NCI-H446 (cell line): ENCODE measurements at places on chromosomes 12 and 14.

DNA sequence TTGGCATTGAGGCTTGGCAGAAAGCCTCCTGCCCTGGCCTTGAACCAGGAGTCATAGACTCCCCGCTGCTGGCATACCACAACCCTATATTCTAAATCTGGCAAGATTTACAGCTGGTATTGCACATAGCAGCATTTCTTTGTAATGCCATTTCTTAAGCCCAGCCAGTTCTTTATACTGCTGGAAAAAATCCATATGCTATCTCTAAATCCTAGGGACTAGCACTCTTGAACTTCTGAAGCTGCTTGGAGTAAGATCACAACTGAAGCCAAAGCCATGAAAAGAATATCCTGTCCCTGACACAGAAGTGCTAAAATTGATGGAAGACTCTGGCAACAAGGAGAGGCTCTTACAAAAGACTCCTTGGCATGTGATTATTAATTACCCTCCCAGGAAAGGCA lies 89.3 kb downstream of the KCNC2 start:
- peak; percentile 96 for DNase-seq

- DNase-seq = no peak
These were observed 27.3 kb downstream of the AKAP3 start for GRCh38 chr12:4621511-4621910.

- DNase-seq = no peak
These were observed 8.6 kb downstream of the GIT2 start for GRCh38 chr12:109987615-109988014.

DNA sequence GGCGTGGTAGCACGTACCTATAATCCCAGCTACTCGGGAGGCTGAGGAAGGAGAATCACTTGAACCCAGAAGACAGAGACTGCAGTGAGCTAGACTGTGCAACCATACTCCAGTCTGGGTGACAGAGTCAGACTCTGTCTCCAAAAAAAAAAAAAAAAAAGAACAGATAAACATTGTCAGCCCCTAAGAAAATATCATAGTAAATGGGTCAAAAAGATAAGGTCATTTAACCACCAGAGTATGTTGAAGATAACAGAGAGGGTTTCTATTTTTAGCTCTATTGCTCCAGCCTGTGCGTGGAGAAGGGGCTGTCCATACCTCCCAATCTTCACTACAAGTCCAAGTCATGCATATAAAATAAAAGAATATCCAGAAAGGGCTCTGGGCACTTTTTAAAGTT lies 15.4 kb downstream of the LGMN start:
- DNase-seq = no peak

DNA sequence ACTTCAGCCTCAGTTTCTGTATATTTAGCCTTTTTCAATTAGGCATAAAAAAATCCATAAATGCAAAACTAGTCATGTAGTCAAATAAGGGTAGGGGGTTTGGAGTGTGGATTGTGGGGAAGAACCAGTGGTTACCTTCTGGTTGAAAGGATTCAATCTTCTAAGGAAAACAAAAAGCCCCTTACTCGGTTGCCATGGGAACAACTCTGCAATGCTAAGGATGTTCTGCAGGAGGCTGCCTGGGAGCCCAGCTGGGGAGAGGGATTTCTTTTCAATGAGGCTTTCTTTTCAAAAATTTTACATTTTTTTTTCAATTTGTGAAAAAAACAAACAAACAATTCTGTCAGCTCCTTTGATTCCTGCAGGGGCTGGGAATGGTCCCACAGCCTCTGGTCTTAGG lies 67.2 kb downstream of the SLC8A3 start:
- DNase-seq = no peak

DNA sequence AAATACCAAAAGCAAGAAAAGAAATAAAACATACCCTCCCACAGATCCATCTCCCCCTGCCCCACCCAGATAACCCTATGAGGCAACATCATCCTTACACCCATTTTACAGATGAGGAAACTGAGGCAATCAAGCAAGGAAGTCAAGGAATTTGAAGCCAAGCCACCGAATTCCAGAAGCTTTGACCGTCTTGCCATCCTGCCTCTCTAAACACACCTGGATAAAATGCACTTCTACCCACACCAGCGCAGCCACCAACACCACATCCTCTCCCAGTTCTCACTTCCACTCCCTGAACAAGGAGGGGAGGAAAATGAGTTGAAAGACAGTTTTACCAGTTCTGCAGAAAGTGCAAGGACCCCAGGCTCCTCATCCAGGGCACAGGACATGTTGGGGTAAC lies 13.6 kb downstream of the CMKLR1 start:
- no peak for DNase-seq

DNA sequence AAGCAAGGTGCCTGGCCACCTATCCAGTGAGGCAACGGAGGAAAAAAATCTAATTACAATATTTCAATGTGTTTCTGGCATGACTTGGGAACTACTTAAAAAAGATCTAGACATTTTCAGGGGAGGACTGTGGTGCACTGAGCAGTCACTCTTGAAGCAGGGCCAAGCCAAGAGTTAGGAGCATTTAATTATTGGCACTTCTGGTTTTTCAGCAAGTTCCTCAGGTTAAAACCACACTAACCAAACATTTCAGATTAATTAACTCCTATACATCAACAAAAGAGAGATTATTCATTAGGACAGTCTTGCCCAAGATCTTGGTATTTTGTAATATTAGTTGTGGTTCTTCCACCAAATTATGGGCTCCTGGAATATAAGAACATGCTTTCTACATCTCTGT lies 25.6 kb downstream of the PRKAB1 start:
- no peak for DNase-seq

- DNase-seq = no peak
These were observed 9.4 kb downstream of the SSPN start for GRCh38 chr12:26204612-26205289.

- no peak for DNase-seq
These were observed 172.0 kb upstream of the FRMD6 start for GRCh38 chr14:51479584-51480325.

DNA sequence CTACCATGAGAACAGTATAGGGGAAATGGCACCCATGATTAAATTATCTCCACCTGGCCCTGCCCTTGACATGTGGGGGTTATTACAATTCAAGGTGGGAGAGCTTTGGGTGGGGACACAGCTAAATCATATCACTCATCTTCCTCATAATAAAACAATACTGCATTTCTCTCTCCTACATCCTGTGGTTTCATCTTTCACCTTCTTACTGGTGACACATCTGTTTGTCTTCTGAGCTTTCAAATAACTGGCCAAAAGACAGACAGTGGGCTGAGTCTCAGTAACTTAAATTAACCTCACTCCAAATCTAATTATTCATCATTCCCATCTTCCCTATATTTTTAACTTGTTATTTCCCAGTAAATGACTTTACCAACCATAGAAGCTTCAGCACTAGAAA lies 729.7 kb upstream of the USP15 start:
- DNase-seq = no peak

DNA sequence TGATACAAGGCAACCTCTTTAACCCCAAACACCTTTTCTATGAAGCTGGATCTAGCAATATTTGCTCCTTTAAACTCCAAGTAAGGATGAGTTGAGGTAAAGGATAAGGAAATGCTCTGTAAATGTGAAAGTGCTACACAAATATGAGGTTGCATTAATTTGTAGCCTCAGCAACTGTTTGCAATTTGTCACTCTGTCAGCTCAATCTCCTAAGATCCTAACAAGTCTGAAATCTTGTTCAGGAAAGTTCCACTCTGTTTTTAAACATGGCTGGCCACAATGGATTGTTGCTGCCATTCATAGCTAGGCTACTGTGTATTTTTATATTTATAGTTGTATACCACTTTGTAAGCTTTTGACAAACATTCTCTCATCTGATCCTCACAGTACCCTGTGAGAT lies 51.3 kb downstream of the SCN8A start:
- no peak for DNase-seq

- no peak for DNase-seq
These were observed 24.2 kb downstream of the CHST11 start for GRCh38 chr12:104480826-104481440.

GRCh38 chr12:8913702-8914032 lies 642 bp upstream of the PHC1 start:
- DNase-seq = no peak

DNA sequence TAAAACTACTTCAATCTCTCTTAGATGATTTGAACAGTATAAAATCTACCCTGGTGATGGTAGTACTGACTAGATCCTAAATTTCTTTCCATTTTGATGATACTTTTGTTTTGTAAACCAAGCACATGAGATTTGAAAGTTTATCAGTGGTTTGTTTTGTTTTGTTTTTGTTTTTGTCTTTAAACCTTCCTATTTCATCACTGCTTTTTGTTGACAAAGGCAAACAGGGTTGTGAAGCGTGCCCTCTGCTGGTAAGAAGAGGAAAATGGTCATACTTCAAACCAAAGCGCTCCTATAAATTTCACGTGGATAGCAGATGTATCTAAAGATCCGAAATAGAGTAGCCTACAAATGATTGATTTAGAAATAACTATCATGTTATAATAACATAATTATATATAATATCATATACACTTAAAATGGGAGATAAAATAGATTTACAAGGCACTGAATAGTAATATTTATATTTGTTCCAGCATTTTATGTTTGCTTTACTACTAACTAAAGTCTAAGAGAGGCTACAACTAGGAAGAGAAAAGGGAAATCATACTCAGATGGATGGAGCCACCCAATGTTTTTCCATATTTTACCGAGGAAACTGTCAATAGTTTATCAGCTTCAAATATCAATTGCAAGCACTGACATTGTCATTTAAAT lies 254.0 kb upstream of the USP15 start:
- peak; percentile 20 for DNase-seq

- no peak for DNase-seq
These were observed 156.3 kb upstream of the LRIG3 start for GRCh38 chr12:59076622-59077021.

DNA sequence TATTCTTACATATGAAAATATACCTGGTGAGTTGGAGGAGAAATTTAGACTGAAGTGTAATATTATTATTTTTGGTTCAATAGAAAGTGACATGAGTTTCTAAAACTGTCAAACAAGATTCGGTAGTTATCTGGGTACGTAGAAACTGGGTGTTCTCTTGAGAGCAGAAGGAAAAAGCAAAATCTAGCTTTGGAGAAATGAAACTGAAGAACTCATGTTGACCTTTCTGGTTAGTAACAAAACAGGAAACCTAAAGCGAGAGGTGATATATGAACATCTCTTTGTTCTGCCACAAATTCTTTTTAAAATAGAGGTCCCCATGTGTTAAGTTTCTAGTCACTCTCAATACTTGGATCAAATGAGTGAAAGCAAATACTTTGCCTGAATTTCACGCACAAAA lies 401.7 kb downstream of the TRHDE start:
- no peak for DNase-seq

DNA sequence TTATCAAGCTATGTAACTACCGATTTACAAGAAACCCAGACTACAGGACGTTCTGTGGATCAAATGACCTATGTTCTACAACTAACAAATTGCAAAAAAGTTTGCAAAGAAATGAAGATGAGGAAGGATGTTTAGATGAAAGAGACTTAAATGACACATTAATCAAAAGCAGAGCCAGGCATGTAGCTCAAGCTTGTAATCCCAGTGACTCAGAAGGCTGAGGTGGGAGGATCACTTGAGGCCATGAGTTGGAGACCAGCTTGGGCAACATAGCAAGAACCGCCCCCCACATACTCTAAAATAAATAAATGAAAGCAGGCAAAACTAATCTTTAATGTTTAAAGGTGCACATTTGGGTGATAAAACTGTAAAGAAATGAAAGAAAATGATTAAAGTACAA lies 331.9 kb downstream of the BTG1 start:
- no peak for DNase-seq

DNA sequence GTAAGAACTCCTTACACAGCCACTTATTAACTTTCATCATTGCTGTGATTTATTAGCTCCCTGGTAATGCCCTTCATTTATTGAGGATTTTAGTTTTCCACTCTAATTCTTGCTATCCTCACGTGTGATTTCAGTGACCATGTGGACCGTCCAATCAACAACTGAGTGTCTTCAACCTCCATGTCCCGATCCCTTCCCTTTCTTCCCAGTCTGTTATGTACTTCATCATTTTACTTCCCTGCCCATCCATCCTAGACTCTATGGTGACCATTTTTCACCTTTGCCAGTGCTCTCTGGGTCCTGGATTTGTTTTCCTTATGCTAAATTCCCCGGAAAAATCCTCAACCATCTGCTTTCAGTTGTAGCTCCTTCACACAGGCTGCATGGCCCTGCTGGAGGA lies 111.0 kb downstream of the MSRB3 start:
- DNase-seq = no peak

DNA sequence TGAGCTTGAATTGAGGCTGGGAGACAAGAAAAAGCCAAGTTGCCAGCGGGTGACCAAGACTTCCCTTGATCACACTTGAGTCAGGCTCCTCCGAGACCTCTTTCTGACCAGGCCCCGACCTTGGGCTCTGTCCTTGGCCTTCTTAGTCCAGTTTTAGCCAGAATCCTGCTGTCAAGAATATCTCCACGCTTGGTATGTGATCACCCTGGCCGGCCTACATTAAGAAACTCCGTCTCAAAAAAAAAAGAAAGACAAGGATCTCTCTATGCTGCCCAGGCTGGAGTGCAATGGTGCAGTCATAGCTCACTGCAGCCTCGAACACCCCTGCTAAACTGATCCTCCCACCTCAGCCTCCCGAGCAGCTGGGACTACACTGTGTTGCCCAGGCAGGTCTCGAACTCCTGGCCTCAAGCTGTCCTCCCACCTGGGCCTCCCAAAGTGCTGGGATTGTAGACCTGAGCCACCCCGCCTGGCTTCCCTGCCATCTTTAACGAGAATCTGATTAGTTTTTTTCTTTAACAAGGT lies 1.0 kb upstream of the ITPK1 start:
- no peak for DNase-seq

- no peak for DNase-seq
These were observed 143.4 kb upstream of the CDKN3 start for GRCh38 chr14:54253195-54253947.

DNA sequence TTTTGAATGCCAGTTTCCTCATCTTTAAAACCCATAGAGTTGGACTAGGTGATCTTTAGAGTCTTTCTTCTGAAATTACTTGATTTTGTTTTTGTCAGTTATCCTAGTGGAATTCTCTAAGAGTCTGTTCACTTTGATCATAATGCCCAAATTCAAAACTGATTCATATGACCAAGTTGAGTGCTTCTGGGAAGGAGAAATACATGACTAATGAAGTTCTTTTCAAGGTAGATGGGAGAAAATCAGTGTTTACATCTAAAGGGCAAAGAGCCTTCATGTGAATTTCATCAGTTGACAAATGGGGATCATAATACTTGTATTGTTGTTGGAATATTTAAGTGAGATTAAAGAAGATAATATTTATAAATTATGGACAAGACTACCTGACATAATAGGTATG lies 53.2 kb downstream of the ERC1 start:
- no peak for DNase-seq

GRCh38 chr12:104756901-104757300 lies 201.2 kb downstream of the SLC41A2 start:
- no peak for DNase-seq
